ENCODE measurements at places on chromosomes 3 and 15.

DNA sequence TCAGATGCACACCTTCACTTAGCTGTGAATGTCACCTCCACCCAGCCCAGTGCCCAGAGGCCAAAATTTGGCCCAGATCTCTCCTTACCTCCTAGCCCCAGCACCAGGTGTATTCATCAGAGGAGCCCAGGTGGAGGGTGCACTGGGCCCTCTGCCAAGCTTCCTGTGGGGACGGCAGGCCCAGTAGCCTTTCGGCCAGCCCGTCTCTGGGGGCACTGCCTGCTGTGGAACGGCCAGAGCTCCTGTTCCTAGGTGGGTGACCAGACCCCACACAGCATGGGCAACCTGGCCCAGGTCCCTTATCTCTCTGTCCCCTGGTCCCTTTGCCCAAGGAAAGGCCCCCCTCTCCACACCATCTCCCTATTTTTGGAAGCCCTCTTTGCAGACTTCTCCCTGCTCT lies 67.8 kb downstream of the AAGAB start:
- DNase-seq = no peak

- no peak for DNase-seq
These were observed 42.6 kb downstream of the SLCO2A1 start for GRCh38 chr3:133987136-133987535.

GRCh38 chr15:69701198-69701597 lies 248.6 kb downstream of the RPLP1 start:
- no peak for DNase-seq

- no peak for DNase-seq
These were observed 98.8 kb downstream of the ANP32A start for GRCh38 chr15:68721886-68722285.

- DNase-seq = peak; percentile 74
These were observed 50.9 kb downstream of the MYL3 start for GRCh38 chr3:46812237-46812791.

GRCh38 chr3:42052132-42052483 lies 39.0 kb upstream of the TRAK1 start:
- DNase-seq = no peak

Data from natural killer cell (primary cell).